Stimulated activated CD8-positive, alpha-beta memory T cell treated with anti-CD3 and anti-CD28 coated beads, Interleukin-7, amount 100 ng/mL, for 24 hours (primary cell): ENCODE measurements at places on chromosomes 6 and 20.

GRCh38 chr6:96735332-96735731 is 101.9 kb downstream of the GPR63 start:
- DNase-seq = no peak

GRCh38 chr6:14031516-14031915 is 86.1 kb upstream of the CD83 start:
- no peak for DNase-seq

DNA sequence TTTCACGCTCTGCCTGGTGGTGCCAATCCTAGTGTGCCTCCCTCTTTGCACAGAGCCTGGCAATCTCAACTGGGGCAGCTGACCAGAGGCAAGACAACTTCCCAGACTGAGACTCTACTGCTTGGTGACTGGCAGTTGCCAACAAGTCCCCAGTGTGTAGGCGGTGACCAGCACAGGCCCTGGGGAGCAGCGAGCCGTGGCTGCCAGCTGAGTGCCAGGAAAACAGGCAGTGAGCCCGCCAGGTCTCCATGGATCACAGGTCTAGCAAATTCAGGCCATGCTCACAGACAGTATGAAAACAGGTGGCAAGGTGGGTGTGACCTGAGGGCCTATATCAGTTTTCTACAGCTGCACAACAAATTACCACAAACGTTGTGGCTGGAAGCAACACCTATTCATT is 289.9 kb downstream of the KIF16B start:
- no peak for DNase-seq

DNA sequence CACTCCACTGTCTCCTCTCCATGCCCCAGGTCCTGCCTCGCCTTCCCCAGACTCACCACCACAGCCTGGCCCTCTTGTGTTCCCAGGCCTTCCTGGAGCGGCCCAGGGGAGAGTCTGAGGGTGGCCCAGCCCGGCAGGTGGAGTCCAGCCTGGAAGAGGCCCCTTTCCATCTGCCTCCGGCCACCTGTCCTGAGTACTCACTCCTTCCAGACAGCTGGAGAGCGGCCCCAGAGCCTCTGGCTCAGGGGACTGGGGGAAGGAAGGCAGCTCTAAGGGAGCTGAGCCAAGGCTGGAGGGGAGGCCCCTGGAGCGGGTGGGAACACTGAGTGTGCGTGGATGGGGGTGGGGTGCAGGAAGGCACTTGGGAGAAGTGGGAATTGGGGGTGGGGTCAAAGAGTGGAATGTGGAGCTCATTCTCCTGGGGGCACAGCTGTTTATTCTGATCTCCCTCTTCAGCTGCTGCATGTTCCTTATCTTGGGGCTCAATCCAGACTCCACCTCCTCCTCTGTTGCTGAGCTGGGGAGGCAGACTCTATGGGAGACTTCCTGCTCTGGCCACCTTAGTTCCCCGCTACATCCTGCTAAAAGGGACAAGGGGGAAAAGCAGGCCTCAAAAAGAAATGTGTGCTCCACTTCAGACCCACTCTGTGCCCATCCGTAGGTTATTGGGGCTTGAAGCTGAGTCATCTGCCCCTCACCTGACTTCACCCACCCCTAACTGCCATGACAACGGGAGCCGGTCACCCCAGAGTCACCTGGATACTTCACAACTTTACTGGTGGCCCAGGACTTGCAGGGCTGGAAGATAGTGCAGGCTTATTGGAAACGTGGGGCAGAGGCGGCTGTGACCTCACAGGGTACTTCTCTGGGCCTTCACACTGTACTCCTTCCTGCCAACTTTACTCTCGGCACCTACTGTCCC is 19.5 kb upstream of the TAF8 start:
- DNase-seq = no peak

- DNase-seq = no peak
Measured at GRCh38 chr20:13543783-13544182, 94.9 kb downstream of the TASP1 start.

- no peak for DNase-seq
Measured at GRCh38 chr20:63873477-63873971, 8.5 kb downstream of the TPD52L2 start.

DNA sequence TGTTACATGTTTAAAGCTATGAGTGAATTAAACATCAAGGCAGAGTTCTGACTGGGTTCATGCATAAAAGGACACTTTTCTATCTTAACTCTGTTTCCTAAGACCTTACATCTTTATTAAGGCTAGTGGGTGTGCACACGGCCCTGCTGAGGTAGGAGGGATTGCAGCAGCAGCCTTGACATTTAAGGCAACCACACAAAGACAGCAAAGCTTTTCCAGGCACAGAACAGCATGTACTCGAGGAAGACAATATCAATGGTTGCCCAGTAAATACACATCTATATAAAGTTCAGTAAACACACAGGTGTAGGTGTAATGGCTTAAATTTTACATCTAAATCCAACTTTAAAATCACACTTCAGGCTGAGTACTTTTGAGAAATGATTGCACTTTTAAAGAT is 79.8 kb upstream of the LOC128125822 start:
- no peak for DNase-seq
